ENCODE measurements at places on chromosomes 5 and 9.

GRCh38 chr9:98191671-98192502, 550 bp downstream of the CORO2A start:
- no peak for DNase-seq

- DNase-seq, result no peak
Observed at GRCh38 chr5:62340392-62340791, 34.4 kb downstream of the KIF2A start.

GRCh38 chr5:7756453-7756852, 94.5 kb downstream of the CFAP90 start:
- no peak for DNase-seq

GRCh38 chr9:6759185-6759977, 1.6 kb downstream of the KDM4C start:
- no peak for DNase-seq

- DNase-seq, result no peak
Observed at GRCh38 chr9:126443144-126443543, 116.5 kb downstream of the MVB12B start.

DNA sequence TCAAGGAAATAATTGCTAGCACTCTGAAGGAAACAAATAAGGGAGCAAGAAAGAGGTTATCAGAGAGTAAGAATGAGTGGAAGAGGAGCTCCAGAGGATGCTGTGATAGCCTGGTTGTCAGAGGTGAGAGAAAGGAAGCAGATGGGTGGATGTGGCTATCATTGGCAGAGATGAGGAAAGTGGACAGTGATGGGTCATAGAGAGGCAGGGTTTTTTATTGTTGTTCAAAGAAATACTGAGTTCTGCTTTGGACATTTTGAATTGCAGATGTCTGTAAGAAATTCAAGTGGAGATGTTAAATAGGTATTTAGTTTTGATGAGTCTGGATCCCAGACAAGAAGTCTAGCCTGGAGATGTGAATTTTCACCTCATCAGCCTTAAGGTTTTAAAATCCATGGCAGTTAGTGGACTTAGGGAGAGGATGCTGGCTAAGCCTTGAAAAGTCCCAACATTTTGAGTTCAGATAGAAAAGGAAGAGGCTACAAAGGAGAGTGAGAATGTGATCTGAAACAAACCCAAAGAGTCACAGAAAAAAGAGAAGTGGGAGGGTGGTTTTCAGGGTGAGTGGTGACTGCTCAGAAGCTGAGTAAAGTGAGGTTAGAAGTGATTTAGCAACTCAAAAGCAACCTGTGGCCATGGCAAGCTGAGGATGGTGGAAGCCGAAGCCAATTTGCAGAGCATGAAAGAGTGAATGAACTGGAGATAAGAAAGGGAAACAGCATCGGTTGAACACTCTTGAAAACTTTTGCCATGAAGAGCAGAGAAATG, 50.4 kb downstream of the PPIC start:
- no peak for DNase-seq

GRCh38 chr9:81824802-81825730, 103.2 kb upstream of the SPATA31D4 start:
- DNase-seq, result no peak

DNA sequence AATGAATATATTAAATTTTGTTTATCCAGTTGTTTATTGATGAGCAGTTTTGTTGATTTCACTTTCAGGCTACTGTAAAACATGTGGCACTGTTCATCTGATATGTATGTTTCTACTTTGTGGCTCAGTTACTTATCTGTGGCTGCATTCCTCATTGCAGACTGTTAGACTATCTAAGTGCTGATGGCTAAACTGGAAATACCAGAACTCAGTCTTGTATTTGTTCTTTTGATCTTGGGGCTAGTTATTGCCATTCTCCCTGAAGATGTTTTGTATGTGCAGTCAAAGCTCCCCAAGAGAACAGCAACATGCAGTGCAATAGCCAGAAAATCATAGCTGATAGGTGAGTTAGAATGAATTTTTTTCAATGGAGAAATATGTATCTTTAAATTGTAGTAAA, 162.2 kb downstream of the GADD45G start:
- DNase-seq, result no peak

DNA sequence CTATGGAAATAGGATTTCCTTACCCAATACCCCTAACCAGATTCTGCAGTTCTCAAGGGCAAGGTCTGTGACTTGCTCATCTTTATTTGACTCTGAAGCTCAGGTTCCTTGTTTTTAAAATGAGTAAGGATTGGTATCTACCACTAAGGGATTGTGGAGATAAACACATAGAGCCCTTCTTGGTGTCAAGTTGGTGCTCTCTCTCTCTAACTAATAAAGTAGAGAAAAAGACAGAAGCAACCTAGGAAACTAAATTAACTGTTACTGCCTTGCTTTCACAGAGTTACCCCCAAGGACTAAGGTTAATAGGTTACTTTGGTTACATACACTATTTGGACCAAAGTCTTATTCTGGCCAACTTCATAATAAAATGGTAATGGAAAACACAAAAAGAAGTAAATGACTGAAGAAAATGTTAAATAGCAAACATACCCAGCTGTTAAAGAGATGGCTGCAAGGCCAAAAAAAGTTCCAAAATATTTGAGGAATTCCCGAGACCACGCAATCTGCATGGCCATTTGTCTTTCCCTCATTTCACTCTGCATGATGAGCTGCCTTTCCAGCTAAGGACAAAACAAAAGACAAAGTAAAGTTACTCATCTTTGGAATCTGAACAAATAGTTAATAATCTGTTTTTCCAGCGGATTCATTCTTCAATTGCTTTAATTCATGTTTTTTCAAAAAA, 21.8 kb upstream of the RLN1 start:
- no peak for DNase-seq

- no peak for DNase-seq
Observed at GRCh38 chr9:90641884-90642487, 638 bp downstream of the DIRAS2 start.

GRCh38 chr5:42810834-42811590, 680 bp downstream of the SELENOP start:
- DNase-seq, result no peak

DNA sequence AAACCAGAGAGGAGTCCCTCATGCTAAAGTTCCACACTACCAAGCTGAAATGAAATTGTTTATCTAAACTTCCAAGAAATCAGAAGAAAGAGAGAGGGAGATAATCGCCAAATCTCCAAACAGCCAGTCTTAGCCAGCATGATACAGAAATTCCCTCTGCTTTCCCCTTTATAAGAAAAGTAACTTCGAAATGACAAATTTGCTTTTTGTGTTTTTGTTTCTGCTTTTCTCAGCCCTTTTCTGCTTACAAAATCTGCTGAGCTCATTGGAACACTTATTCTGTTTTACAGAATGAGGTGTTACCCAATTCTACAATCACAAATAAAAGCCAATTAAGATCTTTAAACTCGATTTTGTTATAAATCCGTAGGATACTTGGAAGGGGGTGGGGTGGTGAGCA, 72.9 kb downstream of the SFXN1 start:
- DNase-seq, result no peak

DNA sequence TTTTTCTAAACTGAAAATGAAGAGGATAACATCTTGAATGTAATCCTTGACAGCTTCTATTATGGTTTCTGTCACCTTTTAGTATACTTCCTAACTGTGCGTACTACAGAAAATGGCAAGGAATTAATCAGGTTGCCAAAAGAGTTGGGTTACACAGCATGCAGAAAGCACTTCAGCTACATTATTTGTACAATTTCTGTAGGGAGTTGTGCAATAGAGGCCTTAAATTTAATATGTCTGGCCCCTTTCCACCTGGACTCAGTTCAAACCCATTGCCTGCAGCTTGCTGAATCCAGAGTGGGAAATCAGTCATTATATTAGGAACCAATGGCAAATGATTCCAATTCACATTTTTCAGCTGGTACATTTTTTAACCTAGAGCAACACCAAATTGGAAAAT, 549.7 kb downstream of the CSNK1G3 start:
- DNase-seq, result no peak

DNA sequence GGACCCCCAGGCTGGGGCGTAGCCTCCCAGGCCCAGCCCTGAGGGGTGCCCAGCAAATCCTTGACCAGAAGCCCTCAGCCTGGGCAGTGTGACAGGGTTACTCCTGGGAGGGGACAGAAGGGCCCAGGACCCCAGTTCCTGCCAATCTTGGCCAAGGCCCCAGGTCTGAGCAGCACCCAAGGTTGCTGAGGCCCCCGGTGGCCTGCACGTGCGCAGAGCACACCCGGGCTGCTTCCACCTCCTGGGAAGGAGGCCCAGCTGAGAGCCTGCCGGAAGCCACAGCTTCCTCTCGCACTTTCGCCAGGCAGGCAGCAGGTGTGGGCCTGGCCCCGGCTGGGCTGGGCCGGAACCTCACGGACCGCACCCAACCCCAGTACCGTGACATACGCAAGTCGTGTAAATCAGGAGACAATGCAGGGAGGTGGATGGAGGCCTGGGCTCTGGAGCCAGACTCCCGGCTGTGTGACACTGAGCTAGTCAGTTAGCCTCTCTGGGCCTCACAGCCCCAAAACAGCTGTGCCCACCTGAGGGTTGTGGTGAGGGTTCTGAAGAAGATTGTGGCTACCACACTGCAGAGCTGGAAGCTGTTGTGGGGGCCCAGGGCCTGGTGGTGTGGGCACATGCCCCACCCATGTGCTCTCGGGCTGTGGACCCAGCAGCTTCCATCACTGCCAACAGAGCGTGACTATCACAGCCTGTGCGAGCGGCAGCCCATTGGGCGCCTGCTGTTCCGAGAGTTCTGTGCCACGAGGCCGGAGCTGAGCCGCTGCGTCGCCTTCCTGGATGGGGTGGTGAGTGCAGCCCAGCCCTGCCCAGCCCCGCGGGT, 5.1 kb downstream of the GRK6 start:
- DNase-seq, result no peak

GRCh38 chr5:133902511-133903118, 65.8 kb downstream of the C5orf15 start:
- no peak for DNase-seq

- no peak for DNase-seq
Observed at GRCh38 chr9:90895786-90896185, 94.2 kb downstream of the SYK start.

DNA sequence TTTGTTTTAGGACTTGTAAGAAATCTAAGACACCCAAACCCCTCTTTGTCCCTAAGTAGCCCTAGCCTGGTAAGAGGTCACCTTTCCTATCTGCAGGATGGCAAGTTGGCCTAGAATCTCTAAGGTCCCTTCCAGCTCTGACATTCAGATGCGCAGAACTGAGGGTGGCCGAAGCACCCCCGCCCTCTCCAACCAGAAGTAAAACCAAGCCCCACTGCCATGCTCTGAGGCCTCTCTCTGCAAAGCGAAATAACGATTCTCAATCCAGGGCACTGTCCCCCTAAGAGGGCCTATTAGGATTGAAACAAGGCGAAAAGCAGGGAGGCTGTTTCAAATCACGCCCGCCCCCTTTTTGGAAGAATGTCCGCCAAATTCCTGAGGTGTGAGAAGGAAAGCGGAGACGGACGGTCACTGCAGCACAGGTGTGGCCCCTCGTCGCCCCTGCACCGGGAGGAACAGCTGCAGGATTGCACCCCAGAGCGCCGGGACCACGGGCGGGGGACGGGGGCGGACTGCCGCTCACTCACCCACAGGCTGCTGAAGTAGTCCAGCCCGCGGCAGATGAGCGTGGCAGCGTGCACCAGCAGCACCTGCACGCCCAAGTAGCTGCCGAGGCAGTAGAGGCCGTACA, 824 bp downstream of the TMEM245 start:
- DNase-seq, result peak; percentile 62

GRCh38 chr9:95341293-95341962, 23.9 kb upstream of the FANCC start:
- DNase-seq, result no peak

DNA sequence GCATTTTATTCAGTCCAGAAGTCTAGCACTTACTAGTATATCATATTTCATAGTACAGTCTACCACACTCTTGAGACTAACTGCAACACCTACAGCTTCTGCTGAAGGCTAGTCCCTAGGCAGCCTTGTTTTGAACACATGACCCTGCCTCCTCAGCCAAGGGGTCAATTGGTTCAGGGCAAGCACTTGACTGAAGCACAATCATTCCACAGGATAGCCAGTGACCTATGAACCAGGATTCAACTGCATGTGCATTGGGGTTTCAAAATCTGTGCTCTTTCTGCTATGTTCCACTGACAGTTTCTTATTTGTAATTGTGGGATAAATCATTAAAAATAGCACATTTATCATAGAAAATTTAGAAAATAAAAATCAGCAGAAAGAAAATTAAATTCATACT, 186.8 kb downstream of the TMEM161B start:
- no peak for DNase-seq

GRCh38 chr5:115180165-115180709, 10.5 kb upstream of the TRIM36 start:
- DNase-seq, result no peak

DNA sequence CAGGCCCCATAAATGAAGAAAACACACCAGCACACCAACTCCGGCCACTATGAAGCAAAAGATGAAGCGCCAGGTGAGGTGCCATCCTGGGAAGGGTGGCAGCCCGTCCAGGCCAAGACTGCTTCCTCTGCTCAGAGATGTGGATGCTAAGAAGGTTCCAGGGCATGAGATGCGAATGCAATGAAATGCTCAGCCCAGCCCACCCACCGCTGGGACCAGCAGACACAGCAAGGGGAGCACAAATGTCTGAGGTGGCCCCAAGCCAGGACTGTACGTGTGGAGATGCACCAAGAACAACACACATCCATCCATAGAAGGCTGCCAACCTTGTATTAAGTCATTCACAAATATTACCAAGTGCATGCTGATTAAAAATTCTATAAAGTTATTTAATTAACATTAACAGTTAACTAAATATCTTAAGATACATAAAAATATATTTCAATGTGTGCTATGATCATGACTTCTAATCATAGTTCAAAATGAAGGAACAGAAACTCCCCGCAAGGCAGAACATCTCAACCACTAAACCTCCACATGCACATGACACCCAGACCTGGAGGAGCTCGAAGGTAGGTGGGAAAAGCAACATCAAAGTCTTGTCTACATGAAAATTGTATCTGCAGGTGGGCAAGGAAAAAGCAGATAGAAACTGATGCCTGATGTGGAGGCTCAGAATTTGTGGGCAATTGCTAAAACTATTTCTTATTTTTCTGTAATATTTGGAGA, 43.7 kb downstream of the BICD2 start:
- no peak for DNase-seq

DNA sequence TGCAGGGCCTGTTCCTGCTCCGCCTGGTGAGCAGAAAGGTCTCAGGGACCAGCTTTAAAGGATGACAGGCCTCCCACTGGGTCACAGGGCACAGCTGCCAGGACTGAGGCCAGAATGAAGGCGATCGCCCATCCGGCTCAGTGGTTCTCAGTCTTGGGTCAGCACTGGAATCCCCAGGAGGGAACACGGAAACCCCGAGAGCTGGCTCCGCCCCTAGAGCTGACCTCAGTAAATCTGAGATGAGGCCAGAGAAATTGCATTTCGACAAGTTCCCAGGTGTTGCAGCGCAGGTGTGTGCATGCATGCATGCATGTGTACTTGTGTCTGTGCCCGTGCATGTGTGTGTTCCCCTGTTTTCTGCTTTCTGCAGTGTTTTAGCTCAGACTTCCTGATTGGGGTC, 47.2 kb upstream of the KCNMB1 start:
- no peak for DNase-seq

DNA sequence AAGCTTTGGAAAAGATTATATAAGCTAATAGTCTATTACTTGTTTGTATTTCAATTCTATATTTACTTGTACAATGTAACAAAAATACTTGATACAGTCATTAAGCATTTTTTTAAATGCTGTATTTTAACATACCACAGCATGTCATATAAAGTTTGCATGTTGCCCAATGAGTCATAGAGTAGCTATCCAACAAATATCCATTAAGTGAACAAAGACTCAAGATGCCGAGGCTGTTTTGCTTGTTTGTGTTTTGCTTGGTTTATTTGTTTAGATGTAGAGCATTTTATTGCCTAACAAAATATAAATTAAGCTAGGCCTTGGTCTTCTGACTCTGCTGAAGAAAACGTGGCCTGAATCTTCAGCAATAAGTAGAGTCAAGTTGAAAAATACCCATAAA, 1584.3 kb upstream of the NUDT12 start:
- DNase-seq, result no peak
